Heart right ventricle (tissue), 16 donors: ENCODE measurements at places on chromosomes 13 and 19. TPM values are rescaled to one million over a fixed set of nuclear protein-coding genes. Genes with fewer than 3 reads are reported as not detected.

GRCh38 chr13:97726664-97727280, 226.7 kb upstream of the IPO5 start:
- DNase-seq: no peak

- no peak for DNase-seq
Observed at GRCh38 chr13:41241626-41242025, 21.8 kb downstream of the MTRF1 start.

GRCh38 chr13:99062593-99062992, 84.7 kb upstream of the DOCK9 start:
- peak; percentile 76 for DNase-seq

DNA sequence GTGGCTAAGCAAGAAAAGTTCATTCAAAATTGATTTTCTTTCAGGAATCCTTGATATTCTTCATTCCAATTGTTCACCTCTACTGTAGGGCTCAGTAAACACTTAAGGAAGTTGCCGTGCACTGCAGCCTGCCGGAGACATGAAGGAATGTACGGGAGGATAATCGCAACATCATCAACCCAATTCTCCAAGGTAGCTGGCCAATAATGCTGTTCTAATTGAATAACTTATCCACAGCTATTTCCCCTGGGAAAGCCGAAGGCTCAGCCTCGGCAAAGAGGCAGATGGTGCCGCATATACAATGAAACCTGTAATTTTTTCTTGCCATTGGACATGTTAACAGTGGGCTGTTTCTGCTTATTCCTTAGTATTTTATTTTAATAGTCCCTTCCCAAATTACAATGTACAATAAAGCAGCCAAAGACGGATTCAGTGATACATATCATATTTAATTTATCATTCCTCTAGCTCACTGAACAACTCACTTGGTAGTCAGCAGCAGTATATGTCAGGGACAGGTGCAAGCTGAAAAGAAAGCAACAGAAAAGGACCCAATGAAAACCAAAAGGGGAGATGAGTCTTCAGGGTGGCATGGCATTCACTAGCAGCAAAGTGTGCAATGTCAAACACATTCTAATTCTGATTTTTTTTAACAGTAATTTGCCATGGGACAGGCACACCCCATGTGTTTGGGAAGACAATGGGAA, 420.5 kb upstream of the KLF12 start:
- DNase-seq: no peak

GRCh38 chr13:22735011-22735995, 445.5 kb upstream of the SGCG start:
- no peak for DNase-seq

The SUCLA2 gene
- polyA plus RNA-seq: 67.7 TPM

The ZNF177 gene
- polyA plus RNA-seq: 2.0 TPM

The KLHL1 gene
- polyA plus RNA-seq: not detected

The ZIM2 gene
- 0.06 TPM for polyA plus RNA-seq
